CD4-positive, alpha-beta T cell treated with Interleukin-15 for 1 hour (primary cell): ENCODE measurements at places on chromosomes 4 and X.

DNA sequence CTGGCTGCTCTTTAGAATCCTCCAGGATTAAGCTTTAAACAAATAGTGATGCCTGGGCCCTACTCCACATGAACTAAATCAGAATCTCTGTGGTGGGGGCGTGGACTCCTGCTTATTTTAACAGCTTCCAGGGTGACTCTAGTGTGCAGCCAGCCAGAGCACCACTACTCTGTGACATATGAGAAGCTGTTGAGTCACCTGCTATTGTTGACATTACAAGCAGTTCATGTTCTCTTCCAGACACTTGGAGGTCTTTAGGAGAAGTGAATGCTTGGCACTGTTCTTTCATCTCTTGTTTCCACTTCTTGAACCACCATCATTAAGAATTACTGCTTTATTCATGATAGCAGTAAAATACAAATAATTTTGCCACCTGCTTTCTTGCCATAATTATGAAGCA lies 426 bp upstream of the C4orf51 start:
- no peak for DNase-seq

DNA sequence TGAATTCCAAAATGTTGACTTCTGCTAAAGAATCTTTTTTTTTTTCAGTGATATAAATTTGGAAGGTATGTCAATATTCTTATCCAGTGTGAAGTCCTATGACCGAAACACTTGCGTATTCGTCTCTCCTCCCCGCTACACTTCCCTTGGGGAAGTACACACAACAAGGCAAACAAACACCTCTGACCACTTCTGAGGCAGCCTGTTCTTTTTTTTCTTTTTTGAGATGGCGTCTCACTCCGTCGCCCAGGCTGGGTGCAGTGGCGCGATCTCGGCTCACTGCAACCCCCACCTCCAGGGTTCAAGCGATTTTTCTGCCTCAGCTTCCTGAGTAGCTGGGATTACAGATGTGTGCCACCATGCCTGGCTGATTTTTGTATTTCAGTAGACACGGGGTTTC lies 78.1 kb upstream of the DHRSX start:
- DNase-seq, result no peak

DNA sequence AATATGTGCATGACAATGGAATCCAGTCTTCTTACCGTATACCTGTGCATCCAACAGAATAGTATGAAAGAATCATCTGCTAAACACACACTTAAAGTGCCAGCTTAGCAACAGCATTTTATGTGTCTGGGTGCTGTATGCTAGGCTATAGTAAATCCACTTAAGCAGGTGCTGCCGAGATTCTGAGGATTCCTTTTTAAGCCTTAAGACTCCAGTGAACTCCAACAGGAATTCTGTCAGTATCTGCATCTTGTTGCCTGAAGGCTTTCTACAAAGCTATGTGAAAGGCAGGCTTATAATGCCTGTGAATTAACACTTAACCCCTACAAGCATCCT lies 1076.4 kb upstream of the PABPC4L start:
- DNase-seq, result no peak

DNA sequence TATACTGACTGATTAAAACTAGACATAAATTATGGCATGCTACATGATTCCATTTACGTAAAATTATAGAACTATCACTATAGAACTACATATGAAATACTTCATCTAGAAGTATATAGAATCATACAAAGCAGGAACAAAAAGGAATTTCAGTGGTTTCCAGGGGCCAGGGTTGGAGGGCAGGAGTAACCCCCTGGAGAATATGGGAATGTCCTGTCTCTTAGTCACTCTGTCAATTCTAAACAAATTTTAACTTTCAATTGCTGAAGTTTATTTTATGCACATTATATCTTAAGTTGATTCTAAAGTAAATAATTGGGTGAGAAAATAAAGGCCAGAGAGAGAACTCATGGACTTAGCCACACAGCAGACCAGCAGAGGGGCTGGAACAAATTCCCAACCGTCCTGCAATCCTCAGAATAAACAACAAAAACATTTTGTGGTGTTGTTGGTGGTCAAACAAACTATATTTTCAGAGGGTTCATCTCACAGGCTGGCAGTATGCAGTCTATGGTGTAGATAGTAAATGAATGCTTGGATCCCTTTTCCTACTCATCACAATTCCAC lies 476.9 kb upstream of the SLIT2 start:
- no peak for DNase-seq

DNA sequence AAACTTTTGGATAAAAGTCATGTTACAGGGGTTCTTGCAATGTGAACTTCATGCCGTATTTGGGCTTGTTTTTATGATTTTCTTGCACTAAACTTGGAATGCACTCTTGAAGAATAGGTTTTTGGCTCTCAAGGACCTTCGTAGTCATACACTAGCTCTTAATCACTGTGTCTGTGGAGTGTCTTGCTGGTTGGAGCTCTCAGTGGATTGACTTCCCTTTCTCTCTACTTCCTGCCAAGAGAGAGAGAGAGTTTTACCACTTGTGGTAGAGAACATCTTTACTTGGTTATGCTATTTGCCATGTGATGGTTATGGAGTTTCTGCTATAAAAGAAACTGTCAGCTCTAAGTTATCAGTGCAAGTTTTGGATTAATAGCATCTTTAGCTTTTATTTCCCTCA lies 112.4 kb downstream of the BMPR1B start:
- no peak for DNase-seq

DNA sequence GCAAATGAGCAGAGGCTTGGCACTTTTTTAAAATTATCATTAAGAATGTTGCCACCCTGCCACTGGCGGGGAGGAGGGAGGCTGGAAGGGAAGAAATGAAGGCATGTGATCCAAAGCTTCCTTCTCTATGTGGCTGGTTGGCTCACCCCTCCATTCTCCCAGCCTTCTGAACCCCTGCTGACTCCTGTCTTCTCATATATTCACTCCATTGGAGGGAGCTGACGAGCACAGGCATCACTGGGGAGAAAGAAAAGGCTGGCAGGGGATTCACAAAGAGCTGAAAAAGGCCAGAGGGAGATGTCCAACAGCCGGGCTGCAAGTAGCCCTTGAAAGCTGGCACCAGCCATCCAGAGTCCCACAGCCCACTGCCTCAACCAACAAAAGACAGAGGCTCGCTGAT lies 495.6 kb downstream of the BCOR start:
- DNase-seq, result no peak

GRCh38 chr4:64146030-64146429 lies 263.2 kb downstream of the TECRL start:
- DNase-seq, result no peak

DNA sequence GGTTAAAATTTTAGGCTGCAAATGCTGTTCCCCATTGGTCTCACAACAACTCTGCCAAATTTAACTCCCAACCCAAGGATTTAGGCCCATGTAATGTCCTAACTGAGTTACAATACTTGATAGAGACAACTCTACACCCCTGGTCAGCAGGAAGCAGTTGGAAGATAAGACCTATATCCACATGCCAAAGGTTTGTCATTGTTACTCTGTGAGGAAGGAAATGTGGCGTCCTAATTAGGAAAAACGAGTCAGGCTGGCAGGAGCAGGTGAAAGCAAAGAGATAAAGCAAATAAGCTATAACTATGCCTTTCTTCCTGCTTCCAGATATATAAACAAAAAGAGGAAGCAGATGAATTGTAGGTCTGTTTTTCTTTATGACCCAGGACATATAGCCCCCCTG lies 69.1 kb downstream of the SPIN4 start:
- no peak for DNase-seq

GRCh38 chr4:137644201-137644600 lies 111.9 kb upstream of the PCDH18 start:
- DNase-seq, result no peak

- DNase-seq, result no peak
These were observed 516.3 kb upstream of the ATOH1 start for GRCh38 chr4:93312299-93312698.

- DNase-seq, result no peak
These were observed 327.9 kb downstream of the MAPK10 start for GRCh38 chr4:86031927-86032326.

DNA sequence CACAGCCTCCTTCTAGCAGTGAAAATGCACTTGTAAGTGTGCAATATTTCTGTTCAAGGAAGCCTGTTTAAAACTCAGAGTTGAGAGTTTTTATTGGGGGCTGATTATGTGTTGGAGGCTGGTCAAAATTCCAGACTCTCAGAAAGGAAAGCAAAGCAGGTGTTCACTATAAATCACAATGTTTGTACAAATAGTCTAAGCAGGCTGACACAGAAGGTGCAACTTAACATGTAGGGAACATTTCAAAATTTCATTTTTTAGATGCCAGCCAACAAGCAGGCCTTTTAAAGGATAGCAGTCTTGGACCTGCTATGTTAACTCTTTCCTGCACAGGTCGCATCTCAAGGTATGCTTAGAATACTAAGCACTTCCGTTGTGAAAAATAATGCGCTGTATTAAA lies 112.3 kb upstream of the IL13RA1 start:
- no peak for DNase-seq

- no peak for DNase-seq
These were observed 6.0 kb upstream of the BCOR start for GRCh38 chrX:40103565-40104323.

DNA sequence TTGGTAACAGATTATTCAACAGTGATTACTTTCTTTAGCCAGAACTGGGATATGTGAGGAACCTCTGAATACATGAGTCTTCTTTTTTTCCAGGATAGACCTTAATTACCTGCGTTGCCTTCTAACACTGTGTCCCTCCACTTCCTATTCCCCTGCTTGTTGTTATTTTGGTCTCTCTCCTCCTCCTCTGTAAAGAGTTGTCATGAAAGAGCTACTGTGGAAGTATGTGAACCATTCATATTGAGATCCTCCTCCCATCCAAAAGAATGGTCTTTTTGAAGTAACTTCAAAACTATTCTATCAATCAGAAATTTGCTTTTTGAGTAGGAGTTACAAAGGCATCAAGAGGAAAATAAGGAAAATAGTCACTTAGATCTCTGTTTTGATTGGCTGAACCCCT lies 420.0 kb upstream of the TENM3 start:
- no peak for DNase-seq

DNA sequence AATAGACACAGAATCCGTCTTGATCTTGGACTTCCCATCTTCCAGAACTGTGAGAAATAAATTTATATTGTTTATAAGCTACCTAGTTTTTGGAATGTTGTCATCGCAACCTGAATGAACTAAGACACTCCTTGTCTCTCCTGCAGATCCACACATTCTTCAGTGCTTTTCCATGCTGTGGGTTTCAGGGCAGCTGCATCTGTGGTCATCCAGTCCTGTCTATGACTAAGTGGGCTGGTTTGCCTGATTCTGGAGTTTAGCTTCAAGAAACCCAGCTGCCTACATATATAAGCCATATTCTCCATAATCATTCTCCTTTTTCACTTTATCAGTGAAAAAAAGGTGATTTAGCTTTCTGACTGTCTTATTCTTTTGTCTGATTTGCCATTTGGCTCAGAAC lies 170.3 kb upstream of the KIT start:
- no peak for DNase-seq

- peak; percentile 34 for DNase-seq
These were observed 127.2 kb downstream of the CHRNA9 start for GRCh38 chr4:40462326-40462725.
